CD8-positive, alpha-beta memory T cell (primary cell): ENCODE measurements at places on chromosomes 11 and 22. TPM values are rescaled to one million over a fixed set of nuclear protein-coding genes. Genes with fewer than 3 reads are reported as not detected.
A peak's percentile ranks its signal among the peaks of the same experiment; 100 is the strongest.

- H3K36me3 ChIP-seq, result no peaks in the 10 kb centered on the region
- no peaks in the 10 kb centered on the region for H3K27me3 ChIP-seq
- DNase-seq, result peak; percentile 26
Measured at GRCh38 chr11:10742460-10743208, 8.4 kb upstream of the CTR9 start.

Gene C22orf42
- total RNA-seq, result not detected

DNA sequence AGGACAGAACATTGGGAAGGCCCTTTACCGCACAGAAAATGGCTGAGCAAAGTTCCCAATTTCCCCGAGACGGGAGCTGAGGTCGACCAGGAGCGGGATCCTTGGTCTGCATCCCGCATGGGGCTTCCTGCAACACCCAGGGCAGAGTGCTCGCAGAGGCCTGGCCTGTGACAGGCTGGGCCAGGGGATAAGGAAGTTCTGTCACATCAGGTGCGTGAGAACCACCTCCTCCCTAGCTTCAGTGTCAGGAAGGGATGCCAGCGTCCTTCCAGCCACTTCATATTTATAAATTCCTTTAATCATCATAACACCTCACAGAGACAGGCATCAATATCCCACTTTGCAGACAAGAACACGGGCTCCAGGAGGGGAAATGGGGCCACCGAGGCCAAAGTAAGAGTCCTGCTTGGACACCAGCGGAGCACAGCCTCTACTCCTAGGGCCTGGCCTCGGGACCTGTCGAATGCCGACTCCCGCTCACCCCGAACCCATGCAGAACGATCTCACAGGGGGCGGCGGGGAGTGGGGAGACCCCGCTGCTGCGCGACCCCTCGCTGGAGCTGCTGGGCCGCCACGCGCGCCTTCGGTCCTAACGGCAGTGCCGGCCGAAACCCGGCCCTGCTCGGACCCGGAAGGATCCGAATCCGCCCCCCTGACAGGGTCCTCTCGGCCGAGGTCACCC lies 532 bp downstream of the BET1L start:
- no peak for DNase-seq
- peak overlapping the region; percentile 83 for H3K4me3 ChIP-seq
- H3K36me3 ChIP-seq, result peaks cover 55% of the 10 kb centered on the region
- peak overlapping the region; percentile 93 for H3K27ac ChIP-seq
- no peaks in the 10 kb centered on the region for H3K27me3 ChIP-seq

DNA sequence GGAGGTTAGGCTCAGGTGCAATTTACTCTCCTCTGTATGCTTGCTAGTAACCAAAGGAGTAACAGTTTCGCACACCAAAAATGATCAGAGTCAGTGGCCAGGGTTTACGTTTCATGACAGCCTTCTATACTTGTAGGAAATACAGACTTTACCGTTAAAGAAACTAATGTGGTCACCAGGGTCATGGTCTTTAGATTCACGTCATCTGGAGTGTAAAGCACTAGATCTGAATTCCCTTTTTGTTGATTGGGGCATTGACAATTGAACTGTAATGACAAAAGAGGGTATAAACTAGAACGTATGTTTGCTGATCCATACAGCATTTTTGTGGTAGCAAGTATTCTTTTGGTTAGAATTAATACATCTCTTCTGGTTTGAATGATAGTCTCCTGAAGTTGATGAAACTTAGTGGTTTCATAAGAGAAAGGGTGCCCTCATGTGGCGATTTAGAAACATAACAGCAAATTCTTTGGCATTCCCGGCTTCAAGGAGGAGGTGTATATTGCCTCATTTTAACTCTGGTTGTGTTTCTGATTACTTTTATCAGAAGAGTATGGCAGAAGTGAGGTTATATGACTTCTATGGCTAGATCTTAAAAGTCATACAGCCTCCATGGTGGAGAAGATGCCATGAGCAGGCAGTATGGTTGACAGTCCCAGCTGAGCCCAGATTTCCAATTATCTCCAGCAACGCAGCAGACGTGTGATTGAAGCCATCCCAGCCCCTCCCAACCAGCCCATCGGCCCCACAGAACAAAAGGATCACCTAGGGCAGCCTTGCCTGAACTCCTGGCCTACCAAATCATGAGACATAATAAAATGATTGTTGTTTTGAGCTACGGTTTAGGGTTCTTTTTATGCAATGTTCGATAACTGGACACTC lies 35.1 kb downstream of the MMP7 start:
- no peaks in the 10 kb centered on the region for H3K27me3 ChIP-seq
- peaks cover 5% of the 10 kb centered on the region for H3K4me1 ChIP-seq
- H3K36me3 ChIP-seq, result no peaks in the 10 kb centered on the region
- H3K27ac ChIP-seq, result no peak overlapping the region
- no peak overlapping the region for H3K4me3 ChIP-seq

DNA sequence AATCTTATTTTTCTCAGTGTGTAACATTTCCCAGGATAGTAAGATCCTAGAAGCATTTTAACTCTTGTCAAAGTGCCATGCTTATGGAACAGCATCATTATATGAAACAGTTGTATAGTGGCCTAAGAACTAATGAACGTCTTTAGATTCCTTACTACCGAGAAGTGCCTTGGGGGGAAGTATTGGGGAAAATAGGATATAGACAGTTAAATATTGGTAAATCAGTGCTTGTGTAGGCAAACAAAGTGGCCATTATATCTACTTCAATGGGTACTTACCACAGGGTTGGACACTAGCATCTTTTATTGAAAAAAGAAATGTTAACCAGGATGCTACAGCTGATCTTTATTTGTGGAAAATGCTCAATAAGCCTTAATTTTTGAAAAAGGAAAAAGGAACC lies 11.3 kb downstream of the FAR1 start:
- no peaks in the 10 kb centered on the region for H3K27me3 ChIP-seq
- H3K4me1 ChIP-seq, result peaks cover 7% of the 10 kb centered on the region
- H3K36me3 ChIP-seq, result no peaks in the 10 kb centered on the region
- DNase-seq, result no peak

- H3K4me1 ChIP-seq, result no peaks in the 10 kb centered on the region
- H3K27me3 ChIP-seq, result no peaks in the 10 kb centered on the region
Measured at GRCh38 chr22:38440747-38441350, 14.2 kb downstream of the KCNJ4 start.

DNA sequence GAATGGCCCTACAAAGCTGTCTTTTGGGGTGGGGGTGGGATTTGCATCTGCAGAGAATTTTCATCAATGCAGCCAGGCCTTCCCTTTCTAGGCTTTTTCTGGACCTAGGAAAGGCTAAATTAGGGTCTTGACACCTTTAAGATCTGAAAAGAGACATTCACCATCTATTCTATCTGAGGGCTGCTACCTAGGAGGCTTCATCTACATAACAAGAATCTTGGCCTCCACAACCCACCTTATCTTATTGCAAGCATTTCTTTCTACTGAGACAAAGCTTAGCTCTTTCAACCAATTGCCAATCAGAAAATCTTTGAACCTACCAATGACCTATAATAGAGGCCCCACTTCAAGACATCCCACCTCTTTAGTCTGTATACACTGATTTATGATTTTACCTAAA lies 20.7 kb upstream of the INCENP start:
- no peaks in the 10 kb centered on the region for H3K36me3 ChIP-seq
- H3K4me1 ChIP-seq, result peaks cover 14% of the 10 kb centered on the region
- no peak overlapping the region for H3K4me3 ChIP-seq
- DNase-seq, result no peak
- no peak overlapping the region for H3K27ac ChIP-seq

Gene OR8D1
- not detected for total RNA-seq

DNA sequence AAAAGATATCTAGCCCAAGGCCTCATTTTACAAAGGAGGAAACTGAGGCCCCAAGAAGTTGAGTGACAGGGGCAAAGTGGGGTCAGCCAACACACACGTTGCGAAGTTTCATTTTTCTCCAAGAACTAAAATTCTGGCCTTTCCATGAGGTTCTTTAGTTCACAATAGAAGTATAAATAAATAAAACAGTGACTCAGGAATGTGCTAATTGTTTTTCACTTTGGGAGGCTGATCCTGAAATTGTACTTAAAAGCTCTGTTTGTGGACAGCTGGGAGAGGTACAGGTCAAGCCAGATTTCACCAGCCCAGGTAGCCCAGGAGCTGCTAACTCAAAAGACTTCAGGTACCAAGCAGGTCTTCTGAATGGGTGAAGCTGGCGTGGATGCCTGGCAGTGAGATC lies 105.2 kb downstream of the TRAF6 start:
- H3K27ac ChIP-seq, result no peak overlapping the region
- H3K36me3 ChIP-seq, result peaks cover 11% of the 10 kb centered on the region
- no peaks in the 10 kb centered on the region for H3K27me3 ChIP-seq
- H3K4me3 ChIP-seq, result no peak overlapping the region

GRCh38 chr11:94793822-94794221 lies 25.7 kb downstream of the AMOTL1 start:
- no peaks in the 10 kb centered on the region for H3K27me3 ChIP-seq
- DNase-seq, result no peak
- H3K27ac ChIP-seq, result no peak overlapping the region

Gene RTN4R
- 1.8 TPM for total RNA-seq

- no peaks in the 10 kb centered on the region for H3K27me3 ChIP-seq
- no peaks in the 10 kb centered on the region for H3K4me1 ChIP-seq
- no peak overlapping the region for H3K4me3 ChIP-seq
- DNase-seq, result no peak
- no peaks in the 10 kb centered on the region for H3K36me3 ChIP-seq
Measured at GRCh38 chr11:116658876-116659535, 113.8 kb downstream of the BUD13 start.

Gene CDKN1C
- total RNA-seq, result 1.0 TPM

DNA sequence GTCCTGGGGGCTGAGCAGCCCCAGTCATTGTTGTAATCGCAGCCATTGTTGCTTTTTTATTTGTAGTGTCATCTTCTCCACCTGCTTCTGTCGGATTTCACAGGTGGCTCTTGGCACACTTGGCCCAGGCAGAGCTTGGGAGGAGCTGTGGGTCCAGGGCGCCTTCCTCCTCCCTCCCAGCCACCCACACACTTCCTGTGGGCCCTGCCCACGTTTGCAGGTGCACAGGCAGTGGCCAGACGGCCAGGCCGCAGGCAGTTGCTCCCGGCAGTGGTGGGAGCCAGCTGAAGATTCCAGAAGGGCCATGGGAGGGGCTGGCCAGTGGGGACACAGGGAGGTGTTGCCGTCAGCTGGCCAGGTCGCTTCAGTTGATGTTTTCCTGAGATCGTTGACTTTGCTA lies 1191.9 kb downstream of the BRD1 start:
- no peak overlapping the region for H3K4me3 ChIP-seq
- H3K4me1 ChIP-seq, result no peaks in the 10 kb centered on the region
- H3K36me3 ChIP-seq, result no peaks in the 10 kb centered on the region
- no peak for DNase-seq
- no peaks in the 10 kb centered on the region for H3K27me3 ChIP-seq

Gene TRPM5
- total RNA-seq, result not detected

DNA sequence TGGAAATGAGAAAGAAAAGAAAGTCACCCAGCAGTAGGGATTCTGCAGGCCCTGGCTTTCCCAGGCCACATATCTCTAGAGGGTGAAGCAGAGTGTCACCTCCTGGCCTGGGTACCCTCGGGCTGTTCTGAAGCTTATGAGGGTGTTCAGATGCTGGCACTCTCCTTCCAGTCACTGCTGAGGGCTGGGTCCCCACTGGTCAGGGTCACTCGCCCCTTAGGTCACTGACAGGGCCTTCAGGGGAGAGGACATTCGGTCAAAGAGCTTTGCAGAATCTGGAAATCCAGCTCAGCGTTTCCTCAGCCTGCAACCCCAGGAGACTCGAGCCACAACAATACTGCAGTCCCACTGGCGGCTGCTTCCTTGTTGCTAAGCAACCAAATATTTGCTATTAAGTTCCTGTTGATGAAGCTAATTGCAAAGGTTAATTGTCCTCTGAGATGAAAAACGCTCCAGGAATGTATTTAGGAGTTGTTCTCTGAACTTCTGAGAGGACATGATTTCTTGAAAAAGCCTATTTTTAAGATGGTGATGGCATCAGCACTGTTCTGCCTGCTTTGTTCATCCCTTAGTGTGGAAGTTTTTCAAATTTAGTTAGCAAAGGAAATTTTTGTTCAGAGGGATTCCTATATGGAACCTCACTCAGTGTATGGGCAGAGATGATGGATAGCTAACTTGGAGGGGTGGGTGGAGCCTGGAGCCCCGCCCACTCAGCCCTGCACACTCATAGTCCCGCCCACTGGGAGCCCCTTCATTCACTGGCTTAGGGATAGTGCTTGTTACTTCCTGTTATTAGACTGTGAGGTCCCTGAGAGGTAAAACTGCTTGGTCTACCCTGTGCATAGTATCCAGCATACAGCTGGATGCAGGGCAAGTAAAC lies 109.2 kb downstream of the CSNK2A3 start:
- H3K27me3 ChIP-seq, result no peaks in the 10 kb centered on the region
- no peak overlapping the region for H3K4me3 ChIP-seq
- H3K36me3 ChIP-seq, result no peaks in the 10 kb centered on the region
- peak; percentile 23 for DNase-seq

- DNase-seq, result no peak
- no peak overlapping the region for H3K27ac ChIP-seq
- H3K4me1 ChIP-seq, result no peaks in the 10 kb centered on the region
- H3K27me3 ChIP-seq, result no peaks in the 10 kb centered on the region
- no peak overlapping the region for H3K4me3 ChIP-seq
- no peaks in the 10 kb centered on the region for H3K36me3 ChIP-seq
Measured at GRCh38 chr11:130636722-130637464, 188.4 kb downstream of the ADAMTS15 start.

GRCh38 chr11:37560346-37560745 lies 962.3 kb upstream of the RAG2 start:
- peak; percentile 15 for DNase-seq
- H3K27me3 ChIP-seq, result no peaks in the 10 kb centered on the region
- H3K36me3 ChIP-seq, result no peaks in the 10 kb centered on the region
- no peak overlapping the region for H3K4me3 ChIP-seq
- H3K27ac ChIP-seq, result no peak overlapping the region

Gene EIF4G2
- 1,609 TPM for total RNA-seq

DNA sequence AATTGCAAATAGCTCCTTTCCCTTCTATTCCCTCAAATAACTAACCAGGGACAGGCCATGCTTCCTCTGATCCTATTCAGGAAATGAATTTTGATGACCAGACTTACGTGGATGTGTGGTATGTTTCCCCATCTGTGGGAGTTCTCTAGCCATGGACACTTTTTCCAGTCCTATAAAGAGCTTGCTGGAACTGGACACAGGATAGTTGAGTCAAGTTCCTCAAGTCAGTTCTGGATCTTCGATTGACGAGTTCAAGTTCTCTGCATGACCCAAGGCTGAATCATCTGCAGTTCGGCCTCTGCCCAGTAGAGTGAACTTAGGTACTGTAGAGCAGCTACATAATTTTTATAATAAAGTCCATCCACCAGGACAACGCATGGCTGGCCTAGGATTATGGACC lies 52.7 kb upstream of the CCND1 start:
- H3K27me3 ChIP-seq, result no peaks in the 10 kb centered on the region
- no peak overlapping the region for H3K4me3 ChIP-seq
- DNase-seq, result no peak

Gene REXO2
- total RNA-seq, result 79.8 TPM

- DNase-seq, result no peak
- no peak overlapping the region for H3K4me3 ChIP-seq
- H3K4me1 ChIP-seq, result peaks cover 1% of the 10 kb centered on the region
- no peaks in the 10 kb centered on the region for H3K27me3 ChIP-seq
- H3K27ac ChIP-seq, result no peak overlapping the region
- H3K36me3 ChIP-seq, result peaks cover 49% of the 10 kb centered on the region
Measured at GRCh38 chr22:24165673-24166072, 15.6 kb upstream of the SUSD2 start.

Gene FXYD2
- total RNA-seq, result 8.0 TPM
